ENCODE measurements at places on chromosomes 12 and 14.

- DNase-seq: no peak
Observed at GRCh38 chr14:94307410-94307992, 14.4 kb upstream of the SERPINA10 start.

DNA sequence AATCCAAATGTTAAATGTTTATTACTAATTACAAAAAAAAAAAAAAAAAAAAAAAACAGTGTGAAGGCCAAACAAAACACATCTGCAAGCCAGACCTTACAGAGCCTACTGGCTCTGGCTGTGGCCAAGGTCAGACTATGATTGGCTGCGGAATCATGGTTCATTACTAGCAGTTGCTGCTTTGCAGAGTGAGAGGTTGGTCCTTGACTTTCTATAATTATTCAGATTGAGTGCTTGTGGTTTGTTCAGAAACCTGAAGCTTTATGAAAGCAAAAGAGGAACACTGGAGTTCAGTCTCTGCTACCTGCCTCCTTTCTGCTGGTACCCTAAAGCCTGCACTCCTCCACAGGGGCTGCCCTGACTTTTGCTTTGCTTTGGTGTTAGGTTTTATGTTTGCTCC, 550.9 kb downstream of the BCL11B start:
- DNase-seq: no peak

- DNase-seq: no peak
Observed at GRCh38 chr14:41303506-41303905, 303.2 kb upstream of the LRFN5 start.

- no peak for DNase-seq
Observed at GRCh38 chr14:104202259-104203070, 64.1 kb downstream of the KIF26A start.

DNA sequence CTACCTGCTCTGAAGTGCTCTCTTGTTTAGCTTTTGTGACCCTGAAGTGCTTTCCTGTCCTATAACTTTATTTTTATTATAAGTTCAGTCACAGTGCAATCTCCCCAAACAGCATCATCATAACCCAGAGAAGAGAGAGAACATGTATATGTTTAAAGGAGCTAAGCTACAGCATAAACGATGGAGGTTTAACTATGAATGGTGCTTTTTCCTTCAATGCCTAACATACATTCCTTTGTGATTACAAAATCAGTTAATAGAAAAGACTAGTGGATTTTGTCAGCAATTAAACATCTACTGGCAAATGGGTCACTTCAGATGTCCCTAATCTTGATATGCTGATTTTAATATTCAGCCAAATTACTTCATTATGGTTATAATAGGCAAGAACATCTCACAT, 46.4 kb downstream of the ZFYVE21 start:
- DNase-seq: no peak
